Fibroblast of gingiva (primary cell): ENCODE measurements at places on chromosomes 5 and 9.

- no peak for DNase-seq
Measured at GRCh38 chr9:32603914-32604852, 31.2 kb upstream of the NDUFB6 start.

DNA sequence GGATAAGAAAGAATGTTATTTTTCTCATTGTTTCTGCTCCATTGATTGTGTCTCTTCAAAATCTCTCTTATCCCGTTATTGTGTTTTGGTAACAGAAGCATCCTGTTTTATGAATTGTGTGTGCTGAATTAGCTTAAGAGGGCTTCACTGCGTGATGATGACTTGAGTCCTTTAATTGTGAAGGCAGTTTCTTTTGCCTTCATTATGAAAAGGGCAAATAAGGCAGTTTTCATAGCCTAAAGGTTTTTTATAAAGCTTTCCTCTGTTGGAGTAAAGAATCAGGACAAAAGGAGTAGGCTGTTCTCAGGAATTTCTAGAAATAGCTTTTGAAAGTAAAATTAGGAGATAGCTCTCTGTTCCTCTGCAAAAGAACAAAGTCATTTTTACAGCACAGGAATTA, 169.8 kb downstream of the FOCAD start:
- DNase-seq: no peak

DNA sequence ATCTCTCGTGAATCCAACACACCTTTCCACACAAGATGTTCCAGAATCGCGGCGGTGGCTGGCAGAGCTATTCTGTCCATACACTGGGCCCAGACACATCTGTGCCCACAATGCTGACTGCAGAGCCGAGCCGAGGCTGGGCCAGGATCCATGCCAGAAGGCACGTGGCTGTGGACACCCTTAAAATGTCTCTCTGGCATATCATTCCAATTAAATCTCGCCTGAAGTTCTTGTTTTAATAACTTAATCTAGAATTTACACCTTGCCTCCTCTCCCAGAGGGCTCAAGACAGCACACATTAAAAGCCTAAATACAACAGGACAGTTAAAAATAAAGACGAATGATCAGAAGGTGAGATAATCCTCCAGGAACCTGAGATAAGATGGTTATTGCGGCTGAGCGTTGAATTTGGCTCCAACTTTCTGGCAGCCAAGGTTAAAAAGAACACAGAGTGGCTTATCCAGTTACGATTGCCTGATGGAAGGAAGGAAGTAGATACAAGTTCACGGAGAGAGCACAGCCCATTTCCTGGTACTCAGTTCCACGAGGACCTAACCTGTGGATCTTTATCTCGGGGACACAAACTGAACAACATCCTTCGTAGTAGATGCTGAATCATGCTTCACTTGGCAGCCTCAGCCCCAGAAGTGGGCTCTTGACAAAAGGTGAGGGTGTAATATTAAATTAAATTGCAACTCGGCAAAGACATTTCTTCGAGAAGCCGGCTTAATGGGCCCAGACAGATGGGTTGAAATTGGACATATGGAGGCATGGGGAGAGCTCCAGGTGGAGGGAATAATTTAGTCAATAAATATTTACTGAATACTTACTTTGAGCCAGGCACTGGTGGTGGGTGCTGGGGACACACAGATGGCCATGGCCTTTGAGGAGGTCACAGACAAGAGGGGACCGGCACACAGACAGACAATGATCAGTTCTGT, 86.0 kb upstream of the TBC1D2 start:
- DNase-seq: no peak

GRCh38 chr9:17942498-17942897, 363.6 kb downstream of the SH3GL2 start:
- DNase-seq: no peak
